Activated CD4-positive, alpha-beta T cell treated with anti-CD3 and anti-CD28 coated beads, Interleukin-10, Interleukin-2, amounts not matched to agents 100 ng/mL and 50 ng/mL, durations not matched to agents 16 hours and 8 hours (primary cell): ENCODE measurements at places on chromosomes 1 and 21.

GRCh38 chr1:164477343-164477742, 81.6 kb upstream of the PBX1 start:
- DNase-seq: no peak

- no peak for DNase-seq
Measured at GRCh38 chr1:198054510-198054909, 102.3 kb upstream of the NEK7 start.

DNA sequence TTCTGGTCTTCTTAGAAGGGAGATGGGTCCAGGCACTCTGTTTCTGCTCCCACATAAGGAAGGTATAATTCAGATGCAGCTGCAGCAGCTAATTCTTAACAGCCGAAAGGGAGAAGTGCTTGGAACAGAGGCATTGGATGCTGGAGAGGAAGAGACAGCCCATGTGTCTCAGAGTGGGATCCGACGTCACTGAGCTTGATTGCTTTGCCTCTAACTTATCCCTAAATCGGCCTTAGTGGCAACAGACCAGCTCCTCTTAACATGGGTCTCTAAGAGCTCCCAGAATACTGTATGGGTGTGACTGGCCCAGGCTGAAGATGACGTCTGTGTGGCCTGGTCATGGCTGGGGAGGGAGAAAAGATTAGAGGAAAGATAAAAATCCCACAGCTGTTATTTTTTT, 40.7 kb upstream of the KCND3 start:
- DNase-seq: no peak

DNA sequence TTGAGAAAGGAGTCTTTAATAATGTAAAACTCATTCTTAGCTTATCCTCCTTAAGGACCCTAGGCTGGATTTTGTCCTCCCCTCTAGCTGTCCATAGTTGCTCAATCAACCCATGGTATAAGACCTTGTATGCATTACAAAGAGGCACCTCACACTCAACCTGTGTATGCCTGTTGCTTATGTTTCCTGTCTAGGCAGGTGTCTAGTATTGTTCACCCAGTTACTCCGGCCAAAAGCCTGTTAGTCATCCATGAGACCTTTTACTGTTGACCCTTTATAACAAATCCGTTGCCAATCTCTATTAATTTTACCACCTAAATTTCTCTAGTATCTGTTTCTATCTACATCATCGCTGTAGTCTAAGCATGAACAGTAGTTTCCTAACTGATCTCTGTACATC, 3.7 kb downstream of the LYPLAL1 start:
- DNase-seq: peak; percentile 29

DNA sequence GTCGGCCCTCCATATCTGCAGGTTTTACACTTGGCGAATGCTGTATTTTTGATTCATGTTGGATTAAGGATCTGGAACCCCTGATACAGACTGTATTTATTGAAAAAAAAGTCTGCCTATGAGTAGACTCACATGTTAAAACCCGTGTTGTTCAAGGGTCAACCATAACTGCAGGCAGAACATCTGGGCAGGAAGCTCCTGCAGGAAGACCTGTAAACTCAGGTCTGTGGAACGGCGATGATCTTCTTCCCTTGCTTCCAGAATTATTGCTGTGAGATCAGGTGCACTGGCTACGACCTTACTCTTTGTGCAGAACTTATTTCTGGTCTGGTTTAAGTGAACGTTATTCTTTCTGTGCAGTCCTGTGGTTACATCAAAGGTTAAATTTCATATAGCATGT, 96.6 kb downstream of the DISC1 start:
- DNase-seq: no peak

DNA sequence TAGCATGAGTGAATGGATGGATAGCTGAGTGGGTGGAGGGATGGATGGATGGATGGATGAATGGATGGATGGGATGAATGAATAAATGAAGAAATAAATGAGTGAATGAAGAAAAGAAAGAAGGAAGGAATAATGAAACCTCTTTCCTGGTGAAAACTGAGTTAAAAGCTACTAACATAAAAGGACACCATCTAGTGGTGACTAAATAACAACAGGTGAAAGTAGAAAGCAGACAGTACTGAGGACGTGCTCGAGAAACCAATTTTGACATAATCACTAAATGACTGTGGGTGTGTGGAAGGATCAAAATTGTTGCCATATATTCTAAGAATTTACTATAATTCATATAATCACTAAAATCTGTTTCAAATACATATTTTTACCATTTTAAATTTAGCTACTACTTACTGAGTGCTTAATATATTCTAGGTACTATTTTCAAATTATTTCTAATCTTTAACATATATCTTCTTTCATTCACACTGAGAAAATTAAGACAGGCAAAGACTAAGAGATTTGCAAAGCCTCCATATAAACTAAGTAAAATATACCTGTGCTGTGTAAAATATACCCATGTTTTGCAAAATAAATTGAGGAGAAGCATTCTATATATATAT, 522.9 kb downstream of the LRRIQ3 start:
- DNase-seq: peak; percentile 3

- no peak for DNase-seq
Measured at GRCh38 chr1:118973531-118974137, 14.5 kb downstream of the TBX15 start.

DNA sequence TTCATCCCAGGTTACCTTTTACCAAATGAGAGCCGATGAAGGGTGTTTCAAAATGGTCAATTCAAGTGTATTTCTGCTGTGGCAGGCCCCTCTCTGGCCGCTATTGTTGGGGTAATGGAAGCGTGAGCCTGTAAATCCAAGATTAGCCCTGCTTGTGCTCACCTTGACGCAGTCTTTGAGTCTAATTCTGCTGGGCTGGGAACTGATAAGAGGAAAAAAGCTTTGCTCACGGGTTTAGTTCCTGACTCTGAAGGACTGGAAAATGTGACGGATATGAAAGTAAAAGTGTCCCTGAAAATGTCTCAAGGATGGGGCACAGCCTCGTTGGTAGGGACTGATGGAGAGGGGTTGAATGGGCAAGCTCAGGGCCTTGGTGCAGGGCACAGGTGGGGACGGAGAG, 125.9 kb upstream of the GALNT2 start:
- no peak for DNase-seq

DNA sequence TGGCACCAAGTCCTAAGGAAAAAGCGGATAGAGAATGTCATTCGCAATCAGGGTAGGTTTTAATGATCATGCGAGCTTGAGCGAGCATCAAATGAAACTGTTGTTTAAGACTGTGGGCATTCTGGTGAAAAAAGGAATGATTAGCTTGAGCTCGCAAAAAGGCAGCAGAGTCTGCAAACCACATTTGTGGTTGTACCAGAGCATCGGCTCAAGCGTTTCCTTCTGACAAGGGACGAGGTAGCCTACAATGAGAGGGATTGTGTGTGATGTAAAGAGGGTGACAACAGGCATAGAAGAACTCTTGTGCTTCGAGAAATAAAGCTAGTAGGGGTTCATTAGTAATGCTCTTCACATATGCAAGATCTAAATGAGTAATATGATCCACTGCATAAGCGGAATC, 11.1 kb upstream of the CD48 start:
- peak; percentile 47 for DNase-seq

- DNase-seq: no peak
Measured at GRCh38 chr1:51989582-51990477, 670 bp downstream of the RAB3B start.

DNA sequence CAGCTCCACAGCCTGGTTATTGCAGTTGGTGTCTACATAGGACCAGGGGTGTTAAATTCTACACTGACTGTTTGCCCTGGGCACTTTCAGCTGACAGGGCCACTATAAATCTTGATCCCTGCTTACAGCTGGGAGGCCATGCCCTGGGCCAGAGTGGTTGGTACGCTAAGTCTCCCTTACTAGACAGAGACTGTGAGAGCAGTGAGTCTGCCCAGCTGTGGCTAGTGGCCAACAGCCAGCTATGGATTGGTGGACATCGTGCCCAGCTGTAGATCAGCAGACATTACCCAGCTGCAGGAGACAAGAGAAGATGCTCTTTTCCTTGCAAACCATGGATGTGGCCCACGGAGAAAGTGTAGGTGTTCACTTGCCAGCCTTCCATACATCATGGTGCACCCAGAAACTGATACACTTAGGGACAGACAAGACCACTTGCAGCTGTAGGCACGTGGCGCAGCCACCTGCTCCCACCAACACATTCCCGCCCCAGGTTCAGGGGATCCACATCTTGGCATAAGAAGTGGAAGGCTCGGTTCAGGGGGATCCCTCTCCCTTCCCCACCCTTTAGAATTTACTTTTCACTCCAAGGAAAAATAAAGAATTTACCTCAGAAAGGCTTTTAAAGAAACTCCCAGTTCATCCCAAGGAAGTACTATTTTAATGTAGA, 16.4 kb upstream of the PAX7 start:
- DNase-seq: no peak

GRCh38 chr21:27108701-27109100, 141.8 kb upstream of the ADAMTS5 start:
- DNase-seq: no peak

DNA sequence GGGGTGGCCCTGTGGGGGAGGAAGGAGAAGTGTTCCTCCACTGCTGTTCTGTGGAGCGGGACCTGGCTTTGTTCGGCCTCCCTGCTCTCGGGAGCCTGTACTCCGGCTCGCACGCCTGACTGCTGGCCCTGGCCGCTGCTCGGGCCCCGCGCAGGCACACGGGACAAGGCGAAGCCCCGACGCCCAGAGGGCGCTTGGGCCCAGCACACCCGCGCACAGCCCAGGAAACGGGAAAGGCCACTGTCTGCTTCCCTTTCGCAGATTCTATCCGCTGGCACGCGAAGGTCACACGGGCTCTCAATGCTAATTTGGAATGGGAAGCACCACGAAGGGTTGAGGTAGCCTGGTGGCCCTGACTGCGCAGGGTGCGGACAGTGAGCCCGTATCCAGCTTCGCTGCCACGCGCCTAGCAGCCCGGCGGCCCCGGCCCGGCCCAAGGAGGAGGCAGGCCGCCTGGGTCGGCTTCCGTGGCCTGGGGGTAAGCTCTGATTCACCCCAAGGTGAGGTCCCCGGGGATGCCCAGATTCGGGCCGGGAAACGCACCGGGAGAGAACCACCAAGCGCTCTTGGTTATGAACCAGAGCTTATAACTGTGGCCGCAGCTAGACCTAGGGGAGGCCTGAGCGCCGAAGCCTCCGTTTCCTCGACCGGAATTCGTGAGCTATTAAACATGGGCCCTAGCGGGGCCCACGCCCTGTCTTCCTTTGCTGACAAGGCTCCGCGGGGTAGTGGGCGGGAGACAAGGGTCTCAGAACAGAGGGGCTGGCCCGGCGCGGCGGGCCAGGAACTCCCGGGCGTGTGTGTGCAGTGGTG, 19.7 kb upstream of the TBX15 start:
- no peak for DNase-seq

DNA sequence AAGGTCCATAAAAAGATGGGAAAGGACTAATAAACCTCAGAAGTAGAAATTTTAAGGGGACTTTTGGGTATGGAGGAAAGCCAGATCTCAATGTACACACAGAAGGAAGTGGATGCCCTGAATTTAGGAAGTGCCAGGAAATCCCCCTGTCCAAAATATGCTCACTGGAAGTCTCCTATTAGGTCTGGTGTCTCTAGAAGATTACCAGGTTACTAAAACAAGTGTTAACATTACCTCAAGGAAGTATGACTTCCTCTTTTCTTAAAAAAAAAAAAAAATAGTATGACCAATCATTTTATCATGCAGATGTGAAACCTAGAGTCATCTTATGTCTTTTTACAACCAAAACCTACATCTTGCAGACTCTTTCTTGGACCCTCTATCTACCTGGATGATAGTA, 30.7 kb downstream of the CD58 start:
- peak; percentile 42 for DNase-seq

- DNase-seq: no peak
Measured at GRCh38 chr21:45639206-45640000, 4.1 kb upstream of the PCBP3 start.

GRCh38 chr1:82225421-82226185, 424.9 kb downstream of the ADGRL2 start:
- DNase-seq: peak; percentile 8

DNA sequence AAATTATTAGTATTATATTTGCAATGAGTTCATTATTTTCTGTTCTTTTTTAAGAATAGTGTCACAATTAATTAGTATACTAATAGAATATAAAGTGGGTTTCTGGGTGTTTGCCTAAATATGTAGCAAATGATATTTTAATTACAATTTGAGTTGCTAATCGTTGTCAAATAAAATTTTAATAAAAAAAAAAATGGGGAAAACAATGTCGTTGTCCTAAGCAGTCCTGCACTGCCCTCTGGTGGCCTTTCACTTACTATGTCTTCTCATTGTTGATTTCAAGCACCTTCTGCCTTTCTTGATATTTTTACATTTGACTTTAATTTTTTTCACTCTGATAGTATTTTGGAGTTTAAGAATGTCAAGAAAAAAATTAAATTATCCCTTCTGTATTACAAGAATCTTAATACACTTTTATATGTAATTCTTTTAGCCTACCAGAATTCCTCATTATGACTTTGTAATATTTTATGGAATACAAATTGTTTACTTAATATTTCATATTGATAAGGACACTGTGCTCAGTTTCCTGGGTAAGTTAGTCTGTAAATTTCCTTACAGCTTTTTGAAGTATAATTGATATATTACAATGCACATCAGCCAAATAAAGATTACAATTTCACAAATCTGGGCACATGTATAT, 104.5 kb upstream of the FMN2 start:
- peak; percentile 20 for DNase-seq

DNA sequence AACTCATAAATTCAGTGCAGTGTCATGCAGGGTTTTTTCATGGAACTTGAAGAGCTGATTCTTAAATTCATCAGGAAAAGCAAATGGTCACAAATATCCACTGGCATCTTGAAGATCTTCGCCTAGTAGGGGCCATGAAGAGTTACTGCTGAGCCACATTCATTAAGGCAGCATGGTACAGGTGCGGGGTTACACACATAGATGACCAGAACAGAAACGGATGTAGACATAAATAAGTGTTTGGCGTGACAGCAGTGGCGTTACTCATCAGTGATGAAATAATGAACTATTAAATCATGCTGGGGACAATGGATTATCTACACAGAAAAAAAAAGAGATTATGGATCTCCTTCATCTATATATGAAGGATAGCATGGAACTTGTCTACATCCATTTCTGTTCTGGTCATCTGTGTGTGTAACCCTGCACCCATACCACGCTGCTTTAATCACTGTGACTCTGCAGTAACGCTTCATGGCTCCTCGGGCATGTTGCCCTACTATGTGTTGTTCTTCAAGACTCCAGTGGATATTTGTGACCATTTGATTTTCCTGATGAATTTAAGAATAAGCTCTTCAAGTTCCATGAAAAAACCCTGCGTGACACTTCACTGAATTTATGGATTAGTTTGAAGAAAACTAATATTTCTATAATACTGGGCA, 161.3 kb downstream of the GALNT2 start:
- no peak for DNase-seq

GRCh38 chr1:211327346-211327921, 801 bp downstream of the TRAF5 start:
- peak; percentile 55 for DNase-seq

- DNase-seq: no peak
Measured at GRCh38 chr1:96695954-96696353, 25.6 kb upstream of the PTBP2 start.

GRCh38 chr1:241666419-241666818, 14.3 kb downstream of the WDR64 start:
- no peak for DNase-seq

DNA sequence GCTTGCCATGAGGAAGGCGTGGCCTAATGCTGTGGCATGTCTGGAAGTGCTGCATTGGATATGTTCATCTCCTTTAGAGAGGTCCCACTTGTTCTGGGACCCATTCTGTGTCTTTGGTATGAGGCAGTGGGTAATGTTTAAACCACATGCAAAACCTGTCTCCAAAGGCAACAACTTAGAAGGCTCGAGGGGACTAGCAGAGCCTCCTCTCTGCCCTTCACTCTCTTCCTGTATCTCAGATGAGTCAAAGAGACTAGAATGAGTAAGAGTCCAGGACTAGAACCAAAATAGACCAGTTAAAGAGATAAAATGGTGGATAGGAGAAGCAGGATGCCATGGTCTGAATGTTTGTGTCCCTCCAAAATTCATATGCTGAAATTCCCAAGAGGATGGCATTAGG, 220.8 kb upstream of the KIAA0040 start:
- peak; percentile 16 for DNase-seq
